Keratinocyte (primary cell): ENCODE measurements at places on chromosomes 6 and 20.

DNA sequence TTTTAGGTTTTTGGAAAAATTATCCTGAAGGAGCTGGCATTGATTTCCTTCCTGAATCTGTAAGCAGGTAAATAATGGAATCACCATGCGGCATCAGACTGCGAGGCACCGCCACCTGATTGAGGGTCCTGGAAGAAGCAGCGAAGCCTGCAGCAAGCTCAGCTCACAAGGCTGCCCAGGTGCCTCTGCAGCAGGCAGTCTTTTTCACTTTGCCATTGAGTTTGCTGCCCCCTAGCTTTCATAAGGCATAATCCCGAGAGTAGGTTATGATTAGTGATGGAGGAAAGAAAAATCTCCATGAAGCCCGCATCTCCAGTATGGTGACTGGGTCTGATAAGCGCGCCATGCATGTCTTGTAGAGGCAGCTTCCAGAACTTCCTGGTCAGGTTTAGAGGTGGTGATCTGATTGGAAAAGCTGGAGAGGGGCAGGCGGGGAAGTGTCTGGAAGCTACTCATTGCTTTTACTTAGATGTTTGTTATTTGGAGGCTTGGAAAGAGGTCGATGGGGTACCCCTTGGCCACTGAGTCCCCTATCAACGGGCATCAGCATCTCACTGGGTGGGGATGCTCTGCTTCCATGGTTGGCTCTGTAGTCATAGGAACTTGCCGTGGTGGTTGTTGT is 26.7 kb downstream of the IYD start:
- no peak for DNase-seq

- DNase-seq = no peak
Measured at GRCh38 chr6:12051861-12052368, 39.8 kb downstream of the HIVEP1 start.

DNA sequence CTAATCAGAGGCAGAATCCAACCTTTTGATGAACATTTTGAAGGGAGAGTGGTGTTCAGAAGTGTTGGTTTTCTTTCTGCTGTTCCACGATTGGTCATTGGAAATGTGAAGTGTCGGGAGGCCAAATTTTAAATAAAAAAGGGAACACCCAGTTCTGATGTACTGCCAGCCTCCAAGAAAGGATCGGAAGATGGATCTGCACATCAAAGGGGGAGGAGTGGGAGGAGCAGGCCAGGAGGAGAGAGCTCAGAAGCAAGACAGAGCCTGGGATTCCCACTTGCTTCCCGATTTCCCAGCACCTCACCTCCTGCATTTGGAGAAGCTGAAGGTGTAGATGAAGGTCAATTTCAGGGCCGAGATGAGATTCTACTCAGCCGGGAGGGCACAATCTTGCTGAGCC is 55.9 kb upstream of the NAA20 start:
- DNase-seq = no peak

GRCh38 chr6:137146206-137146605 is 27.2 kb downstream of the IL22RA2 start:
- DNase-seq = no peak

GRCh38 chr6:105515054-105515453 is 112.2 kb upstream of the PREP start:
- DNase-seq = no peak

DNA sequence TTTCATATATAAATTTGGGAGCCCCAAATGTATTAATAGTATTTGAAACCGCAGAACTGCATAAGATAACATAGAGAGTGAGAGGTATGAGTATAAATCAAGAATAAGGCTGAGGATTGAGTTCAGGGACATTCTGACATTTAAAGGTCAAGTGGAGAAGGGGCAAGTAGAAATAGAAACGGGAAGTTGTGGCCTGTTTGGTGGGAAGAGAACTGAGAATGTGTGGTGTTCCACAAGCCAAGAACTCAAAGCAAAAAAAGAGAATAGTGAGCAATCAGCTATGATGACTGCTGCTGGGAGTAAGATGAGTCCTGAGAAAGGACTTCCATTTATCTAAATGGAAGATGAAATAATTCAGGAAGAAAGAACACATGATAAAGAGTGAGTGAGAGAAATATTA is 418.4 kb downstream of the CD109 start:
- no peak for DNase-seq

- DNase-seq = no peak
Measured at GRCh38 chr20:60947819-60948218, 304.2 kb upstream of the CDH4 start.

GRCh38 chr20:12166053-12166717 is 248.5 kb downstream of the BTBD3 start:
- DNase-seq = no peak

DNA sequence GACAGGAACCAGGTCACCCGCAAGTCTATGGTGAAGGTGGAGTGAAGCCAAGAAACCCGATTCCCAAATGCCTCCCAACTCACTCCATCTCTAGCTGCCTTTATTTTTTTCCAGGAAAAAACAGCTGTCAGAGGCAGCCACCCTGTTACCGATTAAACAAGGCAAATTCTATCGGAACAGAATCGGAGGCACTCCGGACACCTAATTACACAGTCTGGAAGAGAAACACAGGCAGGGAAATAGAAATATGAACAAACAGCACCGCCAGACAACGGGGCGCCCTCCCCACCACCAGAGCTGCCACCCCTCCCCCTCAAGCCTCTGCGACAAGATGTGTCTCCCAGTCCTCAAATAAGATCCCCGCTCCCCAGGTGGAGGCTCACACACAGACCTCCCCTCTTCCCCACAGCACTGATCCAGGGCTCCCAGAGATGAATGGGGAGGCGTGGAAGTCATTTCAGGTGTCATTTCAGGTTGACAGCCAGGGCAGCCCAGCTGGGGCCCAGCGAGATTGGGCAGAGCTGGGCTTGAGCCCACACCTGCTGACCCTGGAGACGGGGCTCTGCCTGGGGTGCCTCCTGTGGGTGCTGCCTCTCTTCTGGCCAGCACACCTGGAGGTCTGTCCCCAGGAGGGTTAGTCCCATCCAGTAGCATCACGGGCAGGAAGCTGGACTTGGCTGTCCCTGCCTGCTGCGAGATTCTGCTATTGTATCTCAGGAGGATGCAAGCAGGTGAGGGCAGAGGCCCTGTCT is 19.8 kb upstream of the VSTM2L start:
- DNase-seq = no peak

DNA sequence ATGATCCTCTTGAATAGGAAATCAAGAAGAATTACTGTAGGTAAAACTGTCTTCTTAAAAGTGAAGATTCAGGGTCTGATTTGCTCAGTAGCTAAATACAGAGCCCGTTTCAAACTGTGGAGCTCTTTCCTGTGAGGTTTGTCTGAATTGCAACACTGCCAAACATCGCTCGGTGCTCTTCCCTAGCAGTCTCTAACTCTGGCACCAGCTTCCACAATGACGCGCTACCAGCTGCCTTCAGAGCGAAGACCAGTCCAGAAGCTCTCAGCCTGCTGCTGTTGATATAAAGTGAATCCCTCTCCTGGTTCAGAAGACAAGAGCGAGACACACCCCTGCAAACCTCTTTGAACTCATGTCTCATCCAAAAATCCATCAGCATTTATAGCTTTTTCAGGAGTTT is 447.0 kb downstream of the LMBRD1 start:
- no peak for DNase-seq

- no peak for DNase-seq
Measured at GRCh38 chr6:7171119-7171518, 63.4 kb downstream of the RREB1 start.

GRCh38 chr6:25963426-25964123 is 973 bp downstream of the TRIM38 start:
- DNase-seq = no peak

GRCh38 chr6:35569011-35569461 is 56.3 kb upstream of the TULP1 start:
- DNase-seq = no peak

- DNase-seq = no peak
Measured at GRCh38 chr20:14198416-14198815, 139.0 kb downstream of the FLRT3 start.

DNA sequence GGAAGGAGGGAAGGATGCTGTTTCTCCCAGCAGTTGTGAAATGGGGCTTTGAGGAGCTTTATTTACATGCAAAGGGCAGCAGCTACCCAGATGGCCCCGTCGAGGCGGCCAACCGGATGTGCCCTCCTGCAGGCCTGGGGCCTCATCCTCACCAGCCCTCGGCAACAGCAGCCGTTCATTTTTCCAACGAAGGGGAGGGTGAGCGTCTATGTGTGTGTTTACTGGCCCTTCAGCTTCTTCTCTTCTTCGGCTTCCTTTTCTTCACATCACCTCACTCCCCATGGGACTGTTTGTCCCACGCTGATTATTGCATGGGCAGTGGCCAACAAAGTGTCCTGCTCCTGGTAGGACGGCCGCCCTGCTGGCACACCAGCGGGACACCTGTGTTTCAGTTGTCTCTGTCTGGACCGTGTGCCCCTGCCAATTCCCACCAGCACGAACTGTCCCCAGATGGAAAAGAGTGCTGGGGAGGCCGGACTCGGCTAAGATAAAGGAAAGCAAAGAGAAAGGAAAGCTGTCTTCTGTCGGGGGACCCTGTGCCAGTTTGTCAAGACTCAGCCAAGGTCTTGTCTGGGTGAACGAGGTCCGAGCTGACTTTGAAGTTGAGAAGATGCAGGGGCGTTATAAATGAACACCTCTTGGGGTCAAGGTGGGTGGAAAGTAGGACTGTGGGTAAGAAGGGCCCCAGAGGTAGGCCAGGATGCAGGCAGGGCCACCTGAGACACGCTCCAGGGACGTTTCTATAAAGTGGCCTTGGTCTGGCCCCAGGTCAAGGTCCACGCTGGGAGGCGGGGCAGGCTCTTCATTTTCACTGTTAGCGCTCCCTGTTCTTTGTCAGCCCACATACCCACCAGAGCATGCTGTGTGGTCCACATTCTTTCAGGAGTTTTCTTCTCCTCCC is 57.0 kb downstream of the FAM50B start:
- no peak for DNase-seq
